SK-N-SH (cell line): ENCODE measurements at places on chromosomes 7 and 10.
A peak's percentile ranks its signal among the peaks of the same experiment; 100 is the strongest.

- no peak for DNase-seq
Measured at GRCh38 chr7:143130541-143130940, 1.3 kb upstream of the PIP start.

DNA sequence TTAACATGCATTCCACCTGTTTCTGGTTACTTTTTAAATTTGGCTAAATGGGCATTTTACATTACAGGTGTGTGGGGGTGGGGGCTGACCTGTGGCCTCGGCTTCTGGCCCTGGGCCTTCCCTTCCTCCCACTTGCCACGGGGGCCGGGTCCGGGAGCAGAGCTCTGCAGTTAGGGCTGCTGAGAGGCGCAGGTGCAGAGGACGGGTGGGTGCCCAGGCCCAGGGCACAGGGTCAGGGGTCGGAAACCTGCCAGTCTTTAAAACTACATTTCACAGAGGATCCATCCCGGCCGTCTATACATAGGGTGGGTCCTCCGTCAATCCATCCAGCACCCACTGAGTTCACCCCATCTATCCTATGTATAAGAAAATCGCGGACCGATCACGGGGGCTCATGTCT lies 106.5 kb upstream of the INSIG1 start:
- no peak for DNase-seq

- DNase-seq: no peak
Measured at GRCh38 chr10:4022473-4022872, 237.5 kb upstream of the KLF6 start.

DNA sequence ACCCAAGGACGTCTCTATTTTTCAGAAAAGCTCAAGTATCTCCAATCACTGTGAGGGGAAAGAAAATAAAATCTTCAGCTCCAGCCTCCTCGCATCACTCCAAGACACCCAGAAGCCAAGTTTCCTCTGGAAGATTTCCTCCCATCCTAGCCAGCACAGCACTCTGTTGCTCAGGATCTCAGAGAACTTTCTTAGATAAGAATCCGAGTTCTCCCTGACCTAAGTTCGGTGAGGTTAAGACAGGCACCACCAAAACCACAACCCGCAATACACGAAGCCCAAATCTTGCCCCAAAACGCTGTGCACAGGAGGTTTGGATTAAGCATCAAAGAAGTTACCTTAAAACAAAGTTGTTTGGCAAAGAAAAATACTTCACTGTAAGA lies 4.2 kb downstream of the FAM53B start:
- no peak for DNase-seq

DNA sequence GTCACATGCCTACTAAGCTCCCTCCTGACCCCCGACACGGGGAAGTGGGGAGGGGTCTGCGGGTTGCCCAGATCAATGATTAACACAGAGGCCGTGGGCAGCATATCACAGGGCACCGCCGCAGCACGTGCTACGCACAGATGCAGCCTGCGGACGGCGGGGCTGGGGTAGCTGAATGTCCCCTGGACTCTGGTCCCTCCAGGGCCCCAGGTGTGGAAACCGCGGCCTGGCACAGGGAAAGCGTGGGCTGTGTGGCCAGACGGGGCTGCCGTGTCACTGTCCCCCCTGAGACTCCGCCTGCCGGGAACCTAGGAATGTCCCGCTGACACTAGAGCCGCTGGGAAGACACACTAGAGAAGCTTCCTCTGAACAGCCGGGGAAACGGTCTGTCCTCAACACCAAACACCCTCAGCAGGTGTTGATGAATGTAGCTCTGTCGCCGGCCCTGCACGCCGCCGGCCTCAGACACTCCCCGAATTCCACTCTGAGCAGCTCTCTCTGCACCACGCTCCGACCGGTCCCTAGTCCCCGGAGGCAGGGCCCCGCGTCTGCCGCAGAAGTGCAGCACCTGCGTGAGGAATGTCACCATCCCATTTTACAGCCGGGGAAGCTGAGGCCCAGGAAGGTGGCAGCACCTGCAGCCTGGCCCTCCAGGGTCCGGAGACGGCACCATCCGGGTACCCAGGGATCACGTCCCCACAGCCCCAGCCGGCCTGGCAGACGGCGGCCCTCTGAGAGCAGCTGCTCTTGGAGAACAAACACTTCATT lies 33.4 kb upstream of the PDGFA start:
- DNase-seq: no peak

DNA sequence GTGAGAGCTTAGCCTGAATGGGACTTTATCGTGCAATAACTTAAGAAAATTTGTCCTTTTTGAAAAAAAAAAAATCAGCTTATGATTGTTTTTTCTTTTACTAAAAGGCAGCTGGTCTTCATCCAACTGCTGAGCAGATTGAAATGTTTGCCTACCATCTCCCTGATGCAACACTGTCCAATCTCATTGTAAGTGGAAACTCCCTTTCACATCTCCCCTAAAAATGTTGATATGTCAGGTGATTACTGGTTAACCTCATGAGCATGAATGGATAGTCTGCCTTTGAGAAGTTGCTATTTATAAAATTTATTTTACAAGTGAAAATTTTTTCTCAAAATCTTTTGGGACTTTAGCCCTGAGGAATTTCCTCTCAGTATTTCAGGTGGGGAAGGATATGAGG lies 17.8 kb upstream of the HKDC1 start:
- no peak for DNase-seq

GRCh38 chr7:107023522-107024151 lies 20.9 kb upstream of the PRKAR2B start:
- DNase-seq: no peak

- DNase-seq: peak; percentile 24
Measured at GRCh38 chr10:61140765-61141392, 196.9 kb upstream of the RHOBTB1 start.

- DNase-seq: no peak
Measured at GRCh38 chr10:62647375-62648092, 157.0 kb upstream of the ADO start.

GRCh38 chr7:77542409-77542808 lies 5.3 kb downstream of the PTPN12 start:
- no peak for DNase-seq

- DNase-seq: no peak
Measured at GRCh38 chr10:58575491-58575890, 62.8 kb downstream of the BICC1 start.

- peak; percentile 31 for DNase-seq
Measured at GRCh38 chr7:82704121-82704520, 260.5 kb upstream of the CACNA2D1 start.

GRCh38 chr10:95795602-95796001 lies 39.6 kb downstream of the ENTPD1 start:
- DNase-seq: no peak

DNA sequence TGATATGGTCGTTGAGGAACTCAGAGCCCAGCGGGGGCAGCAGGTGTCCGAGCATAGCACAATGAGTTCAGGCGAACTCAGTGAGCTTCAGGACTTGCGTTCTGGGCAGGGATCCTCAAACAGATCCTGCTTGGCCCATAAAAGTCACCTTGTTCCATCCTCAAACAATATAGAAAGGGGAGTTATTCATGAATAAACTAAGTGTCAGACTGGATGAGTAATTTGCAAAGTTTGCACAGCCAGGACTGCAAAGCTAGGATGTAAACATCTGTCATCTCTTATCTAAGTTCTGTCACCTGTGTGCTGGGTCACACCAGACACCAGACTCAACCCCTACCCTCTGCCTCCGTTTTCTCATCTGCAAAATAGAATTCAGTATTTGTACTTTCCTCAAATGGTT lies 58.0 kb upstream of the PFKP start:
- no peak for DNase-seq

DNA sequence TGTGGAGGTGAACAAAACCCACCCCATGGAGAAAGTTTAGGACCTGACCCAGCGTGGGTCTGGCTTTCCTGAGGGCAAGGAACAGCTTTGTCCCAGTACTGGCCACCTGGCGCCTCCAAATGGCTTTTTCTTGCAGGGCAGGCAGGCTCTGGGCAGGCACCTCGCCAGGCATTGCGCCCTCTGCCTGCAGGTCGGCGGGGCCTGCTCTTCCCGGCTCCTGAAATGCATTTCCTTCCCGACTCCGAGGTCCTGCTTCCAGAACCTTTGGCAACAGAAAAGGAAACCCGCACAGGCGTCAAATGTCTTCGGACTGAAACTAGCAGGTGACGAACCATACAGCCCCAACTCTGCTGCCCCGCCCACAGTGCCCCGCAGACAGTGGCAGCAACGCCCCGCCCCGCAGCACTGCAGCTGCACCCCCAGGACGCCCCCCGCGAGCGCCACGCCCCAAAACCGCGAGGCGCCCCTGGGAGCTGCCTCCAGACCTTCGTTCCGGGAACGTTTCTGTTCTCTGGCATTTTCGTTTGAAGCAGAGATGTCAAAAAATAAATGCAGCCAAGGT lies 65.5 kb downstream of the C10orf143 start:
- DNase-seq: no peak

- no peak for DNase-seq
Measured at GRCh38 chr7:14305233-14305866, 315.9 kb upstream of the ETV1 start.

GRCh38 chr10:101816376-101816775 lies 1.9 kb downstream of the OGA start:
- no peak for DNase-seq

GRCh38 chr10:4186849-4187540 lies 402.0 kb upstream of the KLF6 start:
- DNase-seq: no peak

GRCh38 chr10:21687266-21688008 lies 153.4 kb downstream of the MLLT10 start:
- no peak for DNase-seq

GRCh38 chr10:5890452-5890915 lies 441 bp downstream of the FBH1 start:
- DNase-seq: peak; percentile 66

GRCh38 chr10:110643653-110644597 lies at the start of gene RBM20:
Gene RBM20 (plus strand): TSS chr10:110644336. CDS start chr10:110644455, 119 bp downstream.
- DNase-seq: peak; percentile 91

- DNase-seq: no peak
Measured at GRCh38 chr7:109322833-109323232, 753.2 kb downstream of the DNAJB9 start.

DNA sequence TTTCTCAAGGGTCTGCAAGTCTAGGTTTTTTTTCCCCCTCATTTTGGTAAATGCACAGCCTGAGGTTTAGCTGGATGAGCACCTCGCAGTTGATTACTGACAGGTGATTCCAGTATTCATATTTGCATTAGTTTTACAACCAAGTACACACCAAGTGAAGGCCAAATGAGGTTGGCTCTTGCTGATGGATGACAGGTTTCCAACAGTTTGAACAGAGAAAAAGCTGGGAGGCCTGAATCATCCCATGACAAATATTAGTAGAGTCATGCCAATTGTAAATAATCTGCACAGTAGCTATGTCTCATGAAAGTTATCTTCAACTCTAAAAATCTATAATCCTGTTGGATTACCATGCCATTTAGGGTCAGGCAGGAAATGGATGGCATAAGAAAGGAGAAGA lies 399.8 kb downstream of the HTR7 start:
- DNase-seq: no peak

- DNase-seq: peak; percentile 66
Measured at GRCh38 chr10:109956454-109957091, 33.3 kb upstream of the XPNPEP1 start.

DNA sequence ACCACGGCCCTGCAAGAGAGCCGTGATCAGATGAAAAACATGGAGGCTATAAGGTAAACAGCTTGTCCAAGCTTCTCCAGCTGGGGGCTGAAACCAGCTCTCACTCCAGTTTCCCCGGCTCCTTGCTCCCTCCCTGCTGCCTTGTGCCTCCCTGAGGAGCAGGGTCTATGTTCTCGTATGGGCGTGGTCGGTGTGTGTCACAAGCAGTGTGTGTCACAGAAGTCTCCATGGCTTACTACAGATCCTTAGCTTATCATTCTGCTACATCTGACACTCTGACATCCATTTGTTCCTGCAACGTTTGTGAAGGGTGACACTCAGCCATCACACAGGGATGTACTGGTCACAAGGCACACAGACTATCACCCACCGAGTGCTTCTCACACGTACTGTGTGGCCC lies 54.6 kb downstream of the CSGALNACT2 start:
- DNase-seq: peak; percentile 13

- DNase-seq: no peak
Measured at GRCh38 chr10:62442006-62442405, 67.8 kb downstream of the ZNF365 start.

DNA sequence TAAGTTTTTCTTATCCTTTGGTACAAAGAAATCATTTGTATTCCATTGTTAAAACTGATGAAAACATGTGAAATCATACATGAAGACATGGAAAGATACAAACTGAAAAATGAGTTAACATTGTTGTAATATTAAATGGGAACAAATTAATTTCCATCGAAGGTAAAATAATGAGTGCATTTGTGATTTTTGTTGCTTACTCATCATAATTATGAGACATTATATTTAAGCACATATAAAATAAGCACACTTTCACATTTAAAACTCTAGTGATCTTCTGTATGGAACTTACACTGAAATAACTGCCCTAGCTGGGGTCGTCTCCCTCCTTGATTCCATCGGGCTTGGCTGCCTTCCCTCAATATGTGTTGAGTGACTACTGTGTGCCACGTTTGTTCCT lies 204.2 kb upstream of the PRPS1L1 start:
- no peak for DNase-seq

- no peak for DNase-seq
Measured at GRCh38 chr7:127901895-127902703, 129.1 kb downstream of the LRRC4 start.

DNA sequence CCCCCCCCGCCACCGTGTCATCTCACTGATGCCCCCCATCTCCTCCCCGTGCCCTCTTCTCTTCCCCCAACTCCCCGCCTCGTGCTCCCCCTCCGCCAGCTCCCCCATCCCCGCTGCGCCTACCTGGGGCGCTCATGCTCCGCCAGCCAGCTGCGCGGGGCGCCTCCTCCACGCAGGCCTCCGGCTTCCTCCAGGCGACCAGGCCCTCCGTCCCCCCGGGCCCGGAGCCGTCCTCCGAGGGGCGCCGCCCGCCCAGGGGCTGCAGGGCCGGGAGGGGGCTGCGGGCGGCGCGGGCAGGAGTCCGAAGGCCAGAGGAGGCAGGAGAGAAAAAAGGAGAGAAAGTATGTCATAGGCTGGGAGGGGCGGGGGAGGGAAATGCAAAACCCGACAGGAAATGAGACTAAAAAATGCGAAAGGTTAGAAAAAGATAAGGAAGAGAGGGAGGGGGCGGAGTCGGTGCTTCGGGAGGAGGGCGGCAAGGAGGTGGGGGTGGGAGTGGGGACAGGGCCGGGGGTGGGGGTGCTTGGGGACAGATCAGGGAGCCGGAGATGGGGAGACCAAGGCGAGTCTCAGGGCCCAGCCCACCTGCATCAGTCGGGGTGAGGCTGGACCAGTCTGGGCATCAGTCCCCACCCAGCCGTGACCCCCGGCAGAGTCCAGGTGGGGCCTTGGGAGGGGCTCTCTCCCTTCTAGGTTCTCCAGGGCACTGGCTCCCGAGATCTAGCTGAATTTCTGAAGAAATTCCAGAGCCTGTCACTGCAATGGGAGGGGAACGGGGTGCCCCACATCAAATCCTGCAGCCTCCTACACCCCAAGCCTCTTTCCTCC lies at the start of gene CARD11:
Gene CARD11 (minus strand): TSS at position 324 of the 828 bp plus-strand sequence. CDS start 85,361 bp downstream, outside the sequence.
- DNase-seq: peak; percentile 47

- no peak for DNase-seq
Measured at GRCh38 chr7:100785878-100786277, 41.4 kb downstream of the EPHB4 start.

- DNase-seq: peak; percentile 69
Measured at GRCh38 chr7:191105-191980, 1.0 kb upstream of the FAM20C start.

GRCh38 chr7:46859963-46860475 lies 721.9 kb downstream of the TNS3 start:
- no peak for DNase-seq
